ENCODE measurements at places on chromosomes 7 and 10. TPM values are rescaled to one million over a fixed set of nuclear protein-coding genes. Genes with fewer than 3 reads are reported as not detected.
A peak's percentile ranks its signal among the peaks of the same experiment; 100 is the strongest.

GRCh38 chr10:14262836-14263425 lies 67.8 kb downstream of the FRMD4A start:
- DNase-seq = no peak

DNA sequence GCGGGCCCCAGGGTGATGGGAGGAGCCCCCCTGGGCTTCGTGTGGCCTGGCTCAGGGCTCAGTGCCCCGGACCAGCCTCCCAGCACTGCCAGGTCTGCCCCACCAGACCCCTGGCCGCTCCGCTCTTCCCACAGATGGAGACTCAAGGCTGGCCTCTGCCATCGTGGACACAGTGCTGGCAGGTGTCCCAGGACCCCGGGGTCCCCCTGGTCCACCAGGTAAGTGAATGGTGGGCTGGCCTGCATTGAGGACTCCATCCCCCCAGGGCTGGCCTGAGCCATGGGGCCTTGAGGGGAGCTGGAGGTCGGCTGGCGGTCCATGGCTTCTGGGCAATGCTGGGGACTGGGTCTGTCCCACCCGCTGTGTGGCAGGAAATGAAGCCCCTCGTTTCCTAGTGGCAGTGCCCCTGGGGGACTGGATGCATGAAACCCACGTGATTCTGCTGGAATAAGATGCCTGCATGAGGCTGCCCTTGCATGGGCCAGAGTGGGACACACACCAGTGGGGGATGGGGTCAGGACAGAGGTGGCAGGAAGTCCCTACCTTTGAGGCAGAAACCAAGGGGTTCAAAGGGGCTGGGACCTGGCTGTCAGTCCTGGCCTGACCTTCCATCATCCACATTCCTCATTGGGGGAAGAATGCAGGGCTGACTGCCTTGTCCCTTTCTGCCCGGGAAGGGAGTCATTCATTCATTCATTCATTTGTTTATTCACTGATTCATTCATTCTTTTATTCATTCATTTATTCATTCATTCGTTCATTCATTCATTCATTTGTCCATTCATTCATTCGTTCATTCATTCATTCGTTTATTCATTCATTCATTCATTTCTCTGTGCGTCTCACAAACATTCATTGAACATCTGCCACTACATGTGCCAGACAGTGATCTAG lies 81.8 kb downstream of the MYL10 start:
- DNase-seq = no peak

DNA sequence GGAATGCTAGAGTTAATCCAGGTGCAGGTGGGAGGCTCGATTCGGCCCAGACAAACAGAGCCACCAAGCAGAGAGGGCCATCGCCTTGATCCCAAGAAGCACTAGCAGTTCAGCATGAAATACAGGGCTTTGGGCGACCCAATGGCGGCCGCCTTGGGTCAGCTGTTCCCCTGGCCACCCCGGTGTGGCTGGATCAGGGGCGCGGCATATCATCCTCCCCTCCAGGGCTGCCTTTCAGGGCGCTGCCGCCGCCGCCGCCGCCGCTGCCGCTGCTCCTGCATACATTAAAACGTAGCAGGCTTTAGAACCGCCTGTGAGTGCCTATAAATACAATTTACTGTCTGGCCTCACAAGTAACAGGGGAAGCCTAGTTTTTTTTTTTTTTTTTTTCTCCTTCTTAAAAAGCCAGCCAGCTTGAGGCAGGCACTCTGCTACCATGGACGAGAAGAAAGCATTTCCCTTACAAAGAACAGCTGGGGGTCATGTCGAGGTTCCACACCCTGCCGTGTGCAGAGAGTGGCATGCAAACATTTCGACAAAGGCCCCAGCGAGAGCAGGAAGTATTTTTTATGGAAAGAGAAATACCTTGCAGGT lies 57.7 kb upstream of the EFCAB10 start:
- peak; percentile 33 for DNase-seq

The CTAGE4 gene
- total RNA-seq = 7.8 TPM

- no peak for DNase-seq
Observed at GRCh38 chr10:83371696-83372490, 767.4 kb upstream of the GHITM start.

The RP9 gene
- 7.8 TPM for total RNA-seq

The GPR15LG gene
- 16.6 TPM for total RNA-seq

DNA sequence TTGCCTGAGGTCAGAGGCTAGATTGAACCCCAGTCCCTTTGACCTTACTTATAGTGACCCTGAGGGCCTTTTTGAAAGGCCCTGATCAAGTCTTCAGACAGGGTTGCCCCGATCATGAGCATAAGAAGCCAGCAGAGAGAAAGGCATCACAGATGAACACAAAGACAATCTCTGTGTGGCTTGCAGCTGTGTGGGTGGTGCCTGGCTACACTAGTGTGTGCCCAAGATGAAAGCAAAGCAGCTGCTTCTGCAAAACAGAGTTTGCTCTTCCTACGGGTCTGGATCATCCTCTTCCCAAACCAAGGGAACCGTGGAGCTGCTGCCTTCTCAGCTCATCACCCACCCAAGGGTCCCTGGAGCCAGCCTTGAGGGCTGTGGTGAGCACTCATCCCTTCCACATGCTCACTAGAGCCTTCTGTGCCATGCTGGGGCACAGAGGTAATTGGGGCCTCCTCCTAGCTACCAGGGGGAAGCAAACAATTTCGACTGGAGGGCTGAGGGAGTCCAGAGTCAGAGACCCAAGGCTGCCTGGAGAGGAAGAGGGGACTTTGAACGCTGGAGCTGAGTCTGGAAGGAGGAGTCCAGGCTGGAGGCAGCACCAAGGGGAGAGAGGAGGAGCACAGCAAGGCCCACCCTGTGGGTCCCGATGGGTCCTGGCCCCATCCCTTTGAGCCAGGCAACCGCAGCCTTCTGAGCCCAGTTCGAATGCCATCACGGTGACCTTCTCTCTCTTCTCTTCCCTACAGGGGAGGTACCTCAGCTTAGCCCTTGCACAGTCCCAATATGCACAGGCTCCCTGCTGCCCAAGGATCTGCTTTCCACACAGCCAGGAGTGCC lies 42.3 kb downstream of the ANTXRL start:
- DNase-seq = no peak

GRCh38 chr10:124641282-124642087 lies 102.7 kb downstream of the FAM53B start:
- no peak for DNase-seq

- DNase-seq = no peak
Observed at GRCh38 chr7:149321978-149322541, 60.1 kb downstream of the ZNF783 start.

The ARMC3 gene
- total RNA-seq = 0.21 TPM

DNA sequence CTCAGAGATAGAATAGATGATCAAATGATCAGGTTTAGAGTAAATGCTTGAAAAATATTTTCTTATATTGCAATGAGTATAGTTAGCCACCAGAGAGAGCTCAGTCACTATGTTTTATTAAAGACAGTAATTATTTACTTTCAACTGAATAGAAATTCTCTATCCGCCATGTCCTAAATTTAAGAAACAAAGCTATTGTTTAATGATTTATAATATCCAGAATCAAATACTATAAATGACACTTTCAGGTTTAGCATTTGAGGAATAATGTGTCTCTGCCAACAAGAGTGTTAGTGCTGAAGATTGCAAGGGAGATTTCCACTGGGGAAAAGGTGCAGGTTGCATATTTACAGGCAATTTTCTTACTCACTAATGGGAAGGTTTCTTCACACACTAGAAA lies 184.7 kb downstream of the DGKB start:
- DNase-seq = no peak

GRCh38 chr7:143252006-143252405 lies 11.2 kb upstream of the GSTK1 start:
- no peak for DNase-seq

DNA sequence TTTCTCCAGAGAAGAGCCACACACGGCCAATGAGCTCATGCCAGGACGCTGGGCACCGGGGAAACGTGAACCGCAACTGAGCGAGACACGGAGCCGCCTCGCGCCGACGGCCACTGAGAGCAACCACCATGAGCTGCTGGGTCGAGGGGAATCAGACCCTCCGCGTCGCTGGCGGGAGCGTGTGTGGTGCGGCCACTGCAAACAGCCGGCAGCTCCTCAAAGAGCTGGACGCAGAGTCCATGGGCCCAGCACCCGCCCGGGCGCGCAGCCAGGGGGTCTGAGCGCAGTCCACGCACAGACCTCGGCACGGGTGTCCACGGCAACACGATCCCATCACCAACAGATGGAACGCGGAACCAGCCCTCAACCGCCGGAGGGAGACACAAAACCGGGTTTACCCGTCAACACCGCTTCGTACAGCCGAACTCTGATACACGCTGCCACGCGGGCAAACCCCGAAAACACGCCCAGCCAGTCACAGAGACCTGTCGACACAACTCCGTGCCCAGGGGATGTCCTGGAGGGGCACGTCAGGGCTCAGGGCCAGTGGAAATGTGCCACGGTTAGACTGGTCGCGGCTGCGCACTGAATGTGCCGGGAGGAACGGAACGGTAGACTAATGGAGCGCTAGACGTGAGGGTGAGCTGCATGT lies 147.1 kb downstream of the ELFN1 start:
- DNase-seq = no peak

The LRRC61 gene
- 3.7 TPM for total RNA-seq
